ENCODE measurements at places on chromosomes 1 and 21.

DNA sequence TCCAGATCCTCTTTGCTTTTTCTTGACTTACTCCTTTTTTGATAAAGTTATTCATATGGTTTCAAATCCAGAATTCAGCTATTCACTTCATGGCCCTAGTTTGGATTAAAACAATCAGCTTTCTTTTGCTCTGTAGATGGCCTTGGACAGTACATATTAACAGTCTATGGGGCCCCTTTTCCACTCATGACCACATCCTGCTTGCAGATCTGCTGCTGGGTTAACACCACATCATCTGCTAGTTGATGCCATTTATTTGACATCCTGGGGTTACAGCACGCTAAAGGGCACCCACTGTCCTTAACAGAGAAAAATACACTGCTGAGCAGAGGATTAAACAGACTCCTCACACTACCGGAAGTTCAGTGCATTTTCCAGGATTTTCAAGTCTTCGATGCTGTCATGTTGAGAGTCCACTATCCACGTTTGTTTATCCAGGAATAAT is 941 bp upstream of the IFI16 start:
- peak; percentile 76 for DNase-seq

DNA sequence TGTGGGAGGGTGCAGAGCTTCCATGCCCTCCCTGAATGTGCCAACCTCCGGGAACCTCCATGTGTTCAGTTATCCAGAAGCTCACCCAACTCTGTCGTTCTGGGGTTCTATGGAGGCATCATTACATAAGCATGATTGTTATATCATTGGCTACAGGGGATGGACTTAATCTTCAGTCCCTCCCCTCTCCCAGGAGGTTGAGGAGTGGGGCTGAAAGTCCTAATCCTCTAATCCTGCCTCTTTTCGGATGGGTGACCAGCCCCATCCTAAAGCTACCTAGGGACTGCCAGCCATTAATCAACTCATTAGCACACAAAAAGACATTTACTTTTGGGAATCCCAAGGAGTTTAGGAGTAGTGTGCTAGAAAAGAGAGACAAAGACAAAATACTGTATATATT is 32.0 kb upstream of the PSEN2 start:
- no peak for DNase-seq

GRCh38 chr21:36186506-36187399 is 30.1 kb downstream of the DOP1B start:
- no peak for DNase-seq

DNA sequence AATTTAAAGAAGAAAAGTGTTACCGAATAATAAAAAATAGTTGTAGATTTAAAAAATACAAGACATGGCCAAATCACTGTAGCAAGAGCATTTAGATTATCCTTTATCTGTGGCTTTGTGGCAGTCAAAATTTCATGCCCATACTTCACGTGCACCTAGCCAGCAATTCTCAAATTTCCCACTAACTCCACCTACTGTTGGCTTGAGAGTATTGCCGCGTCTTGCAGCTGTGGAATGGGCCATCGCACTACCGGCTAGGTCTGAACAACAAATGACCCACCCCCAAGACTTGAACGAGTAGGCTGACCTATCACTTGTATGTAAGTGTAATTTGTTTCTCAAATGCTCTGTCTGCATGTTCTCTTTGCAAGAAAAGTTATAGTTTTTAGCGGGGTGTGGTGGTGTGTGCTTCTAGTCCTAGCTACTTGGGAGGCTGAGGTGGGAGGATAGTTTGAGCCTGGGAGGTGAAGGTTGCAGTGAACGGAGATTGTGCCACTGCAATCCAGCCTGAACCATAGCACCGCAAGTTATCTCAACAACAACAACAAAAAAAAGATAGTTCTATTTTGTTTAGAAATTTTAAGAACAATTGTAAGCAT is 4.1 kb downstream of the KRTAP13-4 start:
- DNase-seq, result peak; percentile 49

- DNase-seq, result no peak
Observed at GRCh38 chr1:112794654-112795239, 79.6 kb upstream of the PPM1J start.

GRCh38 chr1:18397641-18398040 is 83.1 kb upstream of the KLHDC7A start:
- DNase-seq, result no peak

GRCh38 chr1:226654668-226655055 is 84.4 kb downstream of the ITPKB start:
- no peak for DNase-seq

DNA sequence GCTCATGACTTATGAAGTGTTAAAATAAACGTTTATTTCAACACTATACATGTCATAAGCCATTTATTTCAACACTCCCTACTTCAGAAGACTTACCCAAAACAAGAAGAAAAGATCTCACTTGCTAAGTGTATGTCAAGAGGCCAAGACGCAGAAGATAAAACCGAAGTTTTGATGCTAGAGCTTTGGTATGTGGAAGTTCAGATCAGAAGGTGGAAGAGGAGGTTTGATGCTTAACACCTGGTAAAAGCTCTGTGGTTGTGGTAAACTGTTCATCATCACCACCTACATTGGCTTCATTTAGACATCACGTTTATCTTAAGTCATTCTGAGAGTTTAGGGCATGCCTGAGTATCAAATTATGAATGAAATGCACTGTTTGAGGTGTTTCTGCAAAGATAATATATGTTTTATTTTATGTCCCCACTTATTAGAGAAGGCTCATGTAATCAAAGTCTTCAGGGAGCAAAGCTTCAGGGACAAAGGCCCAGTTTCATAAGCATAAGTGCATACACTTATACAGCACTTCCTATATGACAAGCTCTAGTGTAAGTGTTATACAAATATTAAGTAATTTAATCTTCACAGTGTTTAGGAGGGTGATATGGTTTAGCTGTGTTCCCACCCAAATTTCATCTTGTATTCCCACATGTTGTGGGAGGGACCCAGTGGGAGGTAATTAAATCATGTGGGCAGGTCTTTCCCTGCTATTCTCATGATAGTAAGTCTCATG is 533.3 kb downstream of the PTBP2 start:
- DNase-seq, result no peak

DNA sequence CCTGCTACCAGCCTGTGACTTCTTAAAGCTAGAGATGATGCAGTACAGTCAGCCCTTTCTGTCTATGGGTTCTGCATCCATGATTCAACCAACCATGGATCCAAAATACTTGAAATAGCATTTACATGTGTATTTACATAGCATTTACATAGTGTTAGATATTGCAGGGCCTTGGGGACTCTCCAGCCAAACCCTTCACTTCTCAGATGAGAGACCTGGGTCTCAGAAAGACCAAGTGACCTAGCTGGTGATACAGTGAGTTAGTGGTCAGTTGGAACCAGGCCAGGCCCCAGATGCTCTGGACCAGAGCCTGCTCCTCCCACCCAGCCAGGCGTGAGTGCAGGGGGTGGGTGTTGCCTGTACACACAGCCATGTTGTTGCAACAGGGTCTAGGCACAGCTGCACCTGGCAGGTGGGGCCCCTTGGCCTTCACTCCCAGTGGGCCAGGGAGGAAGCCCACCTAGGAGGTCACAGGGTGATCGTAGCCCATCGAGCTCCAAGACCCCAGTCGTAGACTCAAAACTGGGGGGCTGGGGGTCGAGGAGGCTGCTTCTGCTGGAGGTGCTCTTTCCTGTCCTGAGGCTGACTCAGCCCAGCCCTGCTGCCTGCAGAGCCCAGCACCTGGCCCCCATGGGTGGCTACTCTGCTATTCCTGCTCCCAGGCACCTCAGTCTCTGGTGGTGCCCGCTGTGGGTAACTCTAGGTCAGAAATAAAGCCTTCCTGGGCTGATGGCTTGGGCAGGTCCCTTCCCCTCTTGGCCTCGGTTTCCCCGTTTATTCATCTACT is 7.7 kb downstream of the TMEM61 start:
- DNase-seq, result no peak

GRCh38 chr1:91572044-91572443 is 71.4 kb downstream of the CDC7 start:
- no peak for DNase-seq

DNA sequence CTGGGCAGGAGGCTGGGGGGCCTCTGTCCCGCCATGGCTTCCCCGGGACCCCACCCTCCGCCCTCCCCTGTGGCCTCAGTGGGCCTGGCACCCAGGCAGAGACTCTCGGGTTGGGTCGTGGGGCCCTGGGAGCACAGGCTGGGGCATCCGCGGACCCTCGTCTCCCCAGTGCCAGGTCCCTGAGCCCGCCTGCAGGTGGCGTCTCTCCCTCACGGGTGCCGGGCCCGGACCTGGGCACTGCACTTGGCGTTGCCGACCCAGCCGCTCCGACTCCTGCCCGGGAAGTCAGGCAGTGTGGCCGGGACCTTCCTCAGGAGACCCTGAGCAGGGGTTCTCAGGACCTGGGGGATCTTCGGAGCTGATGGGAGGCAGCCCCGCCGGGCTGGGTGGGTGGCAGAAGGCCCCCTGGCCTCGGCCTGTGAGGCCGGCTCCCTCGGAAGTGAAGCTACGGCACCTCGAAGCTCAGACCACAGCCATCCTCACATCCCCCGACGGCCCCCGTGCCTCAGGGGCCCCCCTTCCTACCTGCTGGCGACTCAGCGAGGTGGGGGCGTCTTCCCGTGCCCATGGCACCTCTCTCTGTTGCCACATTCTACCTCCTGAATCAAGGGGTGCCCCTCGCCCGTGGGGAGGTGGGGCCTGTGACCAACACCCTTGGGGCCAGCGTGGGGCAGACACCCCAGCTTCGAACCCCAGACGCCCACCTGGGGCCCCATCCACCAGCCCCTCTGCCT is 6.4 kb upstream of the C1orf159 start:
- peak; percentile 64 for DNase-seq

- DNase-seq, result no peak
Observed at GRCh38 chr1:180907313-180908055, 5.2 kb upstream of the KIAA1614 start.

DNA sequence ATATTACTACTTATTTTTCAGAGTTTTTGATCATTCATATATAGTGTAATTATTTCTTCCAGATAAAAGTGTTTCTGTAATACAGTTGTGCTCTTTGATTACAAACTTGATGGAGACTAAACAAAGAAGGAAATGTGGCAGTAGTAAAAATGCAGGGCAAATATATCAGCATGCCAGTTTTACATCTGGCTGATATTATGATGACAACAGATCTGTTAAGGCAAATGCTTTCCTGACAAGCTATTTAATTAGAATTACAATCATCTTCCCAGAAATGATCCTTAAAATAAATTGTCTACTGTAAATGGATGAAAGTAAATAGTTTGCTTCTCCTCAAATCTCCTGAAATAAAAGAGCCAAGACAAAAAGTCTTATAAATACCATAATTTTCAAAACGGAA is 1659.8 kb downstream of the BRINP3 start:
- DNase-seq, result no peak

- no peak for DNase-seq
Observed at GRCh38 chr1:94856004-94856403, 35.8 kb downstream of the SLC44A3 start.

GRCh38 chr21:32424674-32425073 is 12.2 kb downstream of the EVA1C start:
- no peak for DNase-seq

DNA sequence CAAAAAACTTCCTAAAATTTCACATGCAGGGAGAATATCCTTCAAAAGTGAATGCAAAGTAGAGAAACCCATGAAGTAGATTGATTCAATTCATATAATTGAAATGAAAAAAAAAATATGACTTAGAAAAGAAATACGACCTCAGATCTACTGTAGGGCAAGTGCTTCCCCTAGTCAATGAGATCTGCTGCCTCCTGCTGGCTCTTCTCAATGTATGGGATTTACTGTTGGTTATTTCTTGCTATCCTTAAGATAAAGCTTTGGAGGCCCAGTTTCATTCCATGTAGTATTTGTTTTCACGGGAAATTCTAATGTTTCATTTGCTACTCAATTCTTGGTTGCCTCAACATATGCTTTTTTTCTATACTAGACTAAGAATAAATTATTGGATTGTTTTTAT is 46.2 kb downstream of the ZNF648 start:
- DNase-seq, result peak; percentile 15

DNA sequence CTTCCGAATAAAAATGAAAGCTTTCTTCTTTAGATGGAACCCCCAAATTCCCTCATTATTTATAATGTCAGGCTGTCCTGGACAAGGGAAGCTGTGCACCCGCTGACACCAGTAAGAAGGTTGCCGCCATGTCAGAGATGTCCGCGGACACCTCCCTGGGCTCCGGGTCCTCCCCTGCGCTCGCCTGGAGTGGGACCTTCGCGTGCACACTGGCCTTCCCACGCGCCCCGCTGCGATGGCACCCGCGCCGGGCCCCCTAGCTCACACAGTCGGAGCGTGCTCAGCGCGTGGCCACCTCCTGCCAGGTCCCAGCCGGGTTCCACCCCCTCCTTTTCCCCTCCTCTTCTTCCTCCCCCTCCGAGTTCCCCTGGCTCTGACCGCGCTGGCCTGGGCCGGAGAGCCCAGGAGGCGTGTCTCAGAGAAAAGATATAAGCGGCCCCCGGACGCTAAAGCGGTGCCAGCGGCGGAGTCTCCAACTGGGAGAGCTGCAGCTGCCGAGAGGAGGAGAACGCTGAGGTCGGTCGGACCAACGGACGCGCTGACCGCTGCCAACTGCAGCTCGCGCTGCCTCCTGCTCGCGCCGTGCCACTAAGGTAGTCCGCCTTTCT is at the start of gene G0S2:
Gene G0S2, plus strand, starts transcription at position 456 of the 608 bp plus-strand sequence. CDS start 273 bp downstream, outside the sequence.
- no peak for DNase-seq

GRCh38 chr1:36656271-36656670 is 173.6 kb upstream of the CSF3R start:
- no peak for DNase-seq

GRCh38 chr1:18408656-18409370 is 71.9 kb upstream of the KLHDC7A start:
- no peak for DNase-seq

DNA sequence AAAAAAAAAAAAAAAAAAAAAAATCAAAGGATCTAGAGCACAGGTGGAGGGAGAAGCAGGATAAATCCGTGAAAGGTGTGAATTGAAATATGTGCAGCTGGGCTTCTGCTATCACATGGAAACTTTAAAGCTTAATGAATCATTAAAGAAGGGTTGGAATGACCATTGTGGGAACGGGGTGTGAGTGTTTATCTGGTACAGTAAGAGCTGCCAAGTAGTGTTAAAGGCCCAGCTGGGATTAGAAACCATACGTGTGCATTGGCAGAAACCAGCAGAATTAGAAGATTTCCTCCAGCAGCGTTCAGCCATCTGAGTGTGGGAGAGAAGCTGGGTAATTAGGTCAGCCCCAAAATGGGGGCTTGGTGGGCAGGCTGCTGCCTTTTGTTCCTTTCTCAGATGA is 13.5 kb downstream of the FALEC start:
- no peak for DNase-seq

- peak; percentile 71 for DNase-seq
Observed at GRCh38 chr1:247576514-247576913, 11.6 kb upstream of the OR2G2 start.

DNA sequence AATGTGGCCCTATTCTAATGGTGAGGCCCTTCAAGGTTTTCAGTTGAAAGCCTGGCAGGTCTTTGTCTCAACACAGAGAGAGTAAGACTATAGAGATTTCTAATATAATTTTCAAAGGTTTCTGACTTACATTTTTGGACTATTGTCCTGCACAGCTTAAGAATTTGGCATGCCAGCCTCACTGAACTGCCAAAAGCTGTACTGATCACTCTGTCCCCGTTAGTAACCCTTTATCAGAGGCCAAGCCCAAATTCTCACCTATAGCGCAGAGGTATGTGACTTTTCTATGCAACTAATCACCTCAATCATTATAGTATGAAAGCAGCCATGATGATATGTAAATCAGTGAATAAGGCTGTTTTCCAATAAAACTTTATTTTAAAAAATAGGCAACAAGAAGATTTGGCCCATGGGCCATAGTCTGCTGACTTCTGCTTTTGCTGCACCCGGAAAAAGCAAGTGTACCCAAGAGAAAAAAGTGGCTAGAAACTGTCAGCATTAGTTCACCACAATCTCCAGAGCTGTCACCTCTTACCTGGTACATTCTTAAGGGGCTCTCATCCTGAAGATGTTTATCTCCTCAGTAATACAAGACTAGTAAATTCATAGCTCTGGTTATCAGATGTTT is 85.4 kb downstream of the PIGK start:
- no peak for DNase-seq

All from Kasumi-1 (cell line).